COLO829 (cell line): ENCODE measurements at places on chromosomes 13 and 19.

GRCh38 chr13:47665043-47665442 is 336.0 kb downstream of the SUCLA2 start:
- DNase-seq, result no peak

DNA sequence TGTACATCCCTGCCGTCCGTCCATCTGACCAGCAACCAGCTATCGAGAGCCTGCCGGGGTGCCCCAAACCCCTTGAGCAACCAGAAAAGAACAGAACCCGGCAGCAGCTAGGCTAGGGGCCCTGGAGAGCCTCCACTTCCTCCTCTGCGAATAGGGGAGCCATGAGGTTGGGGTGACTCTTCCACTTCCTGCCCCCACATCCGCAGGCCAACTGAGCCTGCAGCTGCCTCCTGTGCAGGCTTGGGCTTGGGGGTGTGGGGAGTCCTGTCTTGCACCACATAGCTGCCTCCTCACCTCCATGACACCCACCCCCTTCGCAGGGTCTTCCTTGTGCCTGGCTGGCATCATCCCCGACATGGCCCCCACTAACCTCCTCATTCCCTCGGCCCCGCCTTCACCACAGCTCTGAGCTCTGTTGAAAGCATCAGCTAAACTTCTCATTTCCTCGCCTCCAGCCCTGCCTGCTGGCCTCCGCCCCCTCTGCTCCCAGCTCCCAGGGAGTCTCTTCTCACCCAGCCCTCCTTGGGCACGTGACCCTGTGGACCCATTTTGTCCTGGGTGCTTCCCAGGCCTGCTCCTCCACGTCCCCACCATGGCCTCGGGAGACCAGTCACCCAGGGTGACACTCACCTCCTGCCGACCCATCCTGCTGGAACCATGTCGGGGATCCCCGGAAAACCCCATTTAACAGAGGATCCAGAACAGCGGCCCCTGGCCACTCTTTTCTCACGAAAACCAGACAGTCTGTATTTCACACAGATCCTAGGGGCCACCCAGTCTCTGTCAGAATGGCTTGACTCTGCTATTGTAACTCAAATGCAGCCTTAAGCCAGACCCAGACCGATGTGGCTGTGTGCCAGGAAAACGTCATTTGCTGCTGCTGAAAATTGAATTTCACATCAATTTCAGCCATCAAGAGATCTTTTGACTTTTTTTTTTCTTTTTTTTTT is 50.4 kb downstream of the MYO9B start:
- DNase-seq, result peak; percentile 37

- peak; percentile 66 for DNase-seq
Measured at GRCh38 chr19:38634757-38635482, 12.5 kb upstream of the ACTN4 start.

- no peak for DNase-seq
Measured at GRCh38 chr13:50320271-50320862, 305.1 kb downstream of the KCNRG start.

DNA sequence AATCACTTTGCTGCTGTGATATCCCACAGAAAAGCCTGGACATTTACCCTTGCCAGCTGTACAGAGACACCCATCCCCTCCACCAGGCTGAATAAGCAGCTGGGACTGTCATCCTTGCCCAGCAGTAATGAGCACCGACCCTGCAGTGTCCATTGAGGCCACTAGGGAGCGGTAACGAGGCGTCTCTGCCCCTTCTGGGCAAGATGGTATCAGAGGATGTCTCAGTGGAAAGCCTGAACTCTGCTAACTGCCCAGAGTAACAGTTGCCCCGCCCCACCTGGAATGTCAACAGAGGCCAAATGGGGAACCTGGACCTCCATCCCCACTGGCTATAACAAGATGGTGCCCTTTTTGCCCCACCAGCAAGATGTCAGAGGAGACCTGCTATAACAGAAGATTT is 22.8 kb upstream of the CEACAM20 start:
- peak; percentile 20 for DNase-seq

DNA sequence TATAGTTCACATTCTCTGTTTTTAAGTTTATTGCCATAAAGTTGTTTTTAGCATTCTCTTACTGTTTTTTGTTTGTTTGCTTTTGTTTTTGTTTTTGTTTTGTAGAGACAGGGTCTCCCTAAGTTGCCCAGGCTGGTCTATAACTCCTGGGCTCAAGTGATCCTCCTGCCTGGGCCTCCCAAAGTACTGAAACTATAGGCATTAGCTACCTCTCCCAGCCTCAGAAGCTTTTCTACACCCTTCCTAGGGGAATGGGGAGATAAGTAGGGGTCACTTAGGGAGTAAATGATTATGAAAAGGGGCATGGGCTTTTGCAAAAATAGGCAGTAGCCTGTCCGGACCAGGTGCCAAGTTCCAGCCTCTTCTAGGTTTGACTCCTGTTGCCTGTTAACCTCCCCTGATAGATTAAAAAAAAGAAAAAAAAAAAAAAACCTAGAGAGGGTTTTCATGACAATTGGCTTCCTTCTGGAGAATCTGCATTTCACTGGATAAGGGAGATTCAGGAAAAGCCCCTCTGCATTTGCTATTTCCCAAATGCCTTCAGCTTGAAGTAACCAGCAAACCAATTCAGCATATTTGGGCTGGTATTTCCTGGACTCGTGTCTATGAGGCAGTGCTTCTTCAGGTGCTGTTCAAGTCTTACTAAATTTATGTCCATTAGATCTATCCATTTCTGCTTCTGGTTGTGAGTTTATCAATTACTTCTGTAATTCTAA is 216.8 kb downstream of the TM9SF2 start:
- no peak for DNase-seq

DNA sequence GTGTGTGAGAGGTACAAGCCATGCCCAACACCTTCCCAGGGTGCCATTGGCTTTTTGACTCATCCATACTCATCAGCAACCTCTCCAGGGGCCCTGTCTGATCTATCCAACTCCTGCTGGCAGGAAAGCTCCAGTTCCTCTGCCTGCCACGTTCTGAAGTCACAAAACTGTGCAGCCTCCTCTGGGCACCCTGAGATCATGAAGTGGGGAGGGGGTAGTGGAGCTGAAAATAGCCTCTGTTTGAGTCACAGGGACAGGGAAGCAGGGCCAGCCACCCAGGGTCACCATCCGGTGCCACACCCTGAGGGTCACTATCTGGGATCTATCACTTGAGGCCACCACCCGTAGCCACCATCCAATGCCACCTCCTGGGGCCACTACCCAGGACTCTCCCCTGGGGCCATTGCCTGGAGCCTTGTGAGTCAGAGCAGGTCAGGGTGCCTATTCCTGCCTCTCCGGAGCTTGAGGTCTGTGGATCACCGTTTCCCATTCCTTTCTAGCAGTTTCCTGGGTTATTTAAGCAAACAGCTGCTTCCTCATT is 172.1 kb downstream of the NUFIP1 start:
- no peak for DNase-seq

DNA sequence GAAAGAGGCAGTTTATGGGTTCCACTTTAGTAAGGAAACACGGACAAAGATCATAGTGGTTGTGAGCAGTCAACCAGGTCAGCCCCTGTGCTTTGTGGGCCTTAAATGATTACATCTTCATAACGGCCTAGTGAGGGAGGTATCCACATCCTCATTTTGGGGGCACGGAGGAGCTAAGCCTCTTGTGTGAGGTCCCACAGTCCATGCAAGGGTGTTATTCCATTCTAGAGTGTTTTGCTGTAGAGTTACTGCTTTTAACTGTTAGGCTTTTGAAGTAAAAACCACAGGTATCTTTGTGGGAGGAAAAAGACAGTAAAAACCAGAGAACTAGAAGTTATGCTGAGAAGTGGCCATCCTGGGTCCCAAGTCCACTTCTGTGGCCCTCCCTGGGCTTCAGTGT is 4.0 kb downstream of the NOP53 start:
- no peak for DNase-seq

DNA sequence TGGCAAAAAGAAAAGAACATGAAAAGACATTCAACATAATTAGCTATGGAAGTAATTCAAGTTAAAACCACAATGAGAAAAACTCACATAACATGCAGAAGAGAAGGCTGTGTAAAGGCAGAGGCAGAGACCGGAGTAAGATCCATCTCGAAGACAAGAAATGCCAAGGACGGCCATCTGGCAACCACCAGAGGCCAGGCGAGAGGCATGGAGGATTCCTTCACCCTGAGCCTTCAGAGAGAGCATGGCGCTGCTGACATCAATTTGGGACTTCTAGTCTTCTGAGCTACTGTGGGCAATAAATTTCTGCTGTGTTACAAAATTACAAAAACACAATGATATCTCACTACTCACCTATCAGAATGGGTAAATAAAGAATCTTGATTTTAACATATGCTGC is 381.0 kb downstream of the TSHZ3 start:
- DNase-seq, result peak; percentile 17

DNA sequence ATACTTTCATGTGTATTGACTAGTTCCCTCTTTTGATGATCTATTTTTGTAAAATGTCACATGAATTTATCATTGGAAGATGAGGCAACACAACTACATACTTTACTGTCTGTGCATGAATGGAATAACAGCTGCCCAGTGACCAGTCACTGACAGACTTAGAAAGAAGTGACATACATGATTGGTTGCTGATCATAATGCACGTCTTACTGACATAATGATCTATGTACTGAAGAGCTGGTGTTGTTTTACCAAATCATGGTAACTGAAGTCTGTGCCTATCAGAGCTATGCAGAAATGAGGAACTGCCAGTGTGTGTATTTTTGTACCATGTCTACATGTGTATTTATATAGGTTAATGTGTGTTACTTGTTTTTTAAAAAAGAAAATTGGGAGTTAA is 26.5 kb downstream of the GPR18 start:
- no peak for DNase-seq

GRCh38 chr19:17069193-17069592 is 6.1 kb downstream of the HAUS8 start:
- DNase-seq, result no peak

GRCh38 chr13:22936228-22936627 is 244.6 kb upstream of the SGCG start:
- no peak for DNase-seq

DNA sequence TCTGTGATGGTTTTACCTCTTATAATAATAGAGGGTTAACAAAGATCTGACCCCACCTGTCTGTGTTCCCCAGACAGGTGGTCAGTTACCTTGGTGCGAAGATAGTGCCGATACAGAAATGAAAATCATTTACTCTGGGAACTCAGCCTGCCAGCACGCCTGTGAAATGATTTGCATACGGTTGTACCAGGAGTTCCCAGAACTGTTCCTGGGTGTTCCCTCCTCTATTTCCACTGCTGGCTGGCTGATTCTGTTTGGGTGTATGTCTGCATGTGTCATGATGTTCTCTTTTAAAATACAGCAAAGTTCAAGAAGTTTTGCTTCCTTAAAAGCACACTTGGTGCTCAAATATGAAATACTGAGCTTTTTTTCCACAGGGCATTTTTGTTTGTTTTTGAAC is 527.1 kb downstream of the FGF9 start:
- no peak for DNase-seq

DNA sequence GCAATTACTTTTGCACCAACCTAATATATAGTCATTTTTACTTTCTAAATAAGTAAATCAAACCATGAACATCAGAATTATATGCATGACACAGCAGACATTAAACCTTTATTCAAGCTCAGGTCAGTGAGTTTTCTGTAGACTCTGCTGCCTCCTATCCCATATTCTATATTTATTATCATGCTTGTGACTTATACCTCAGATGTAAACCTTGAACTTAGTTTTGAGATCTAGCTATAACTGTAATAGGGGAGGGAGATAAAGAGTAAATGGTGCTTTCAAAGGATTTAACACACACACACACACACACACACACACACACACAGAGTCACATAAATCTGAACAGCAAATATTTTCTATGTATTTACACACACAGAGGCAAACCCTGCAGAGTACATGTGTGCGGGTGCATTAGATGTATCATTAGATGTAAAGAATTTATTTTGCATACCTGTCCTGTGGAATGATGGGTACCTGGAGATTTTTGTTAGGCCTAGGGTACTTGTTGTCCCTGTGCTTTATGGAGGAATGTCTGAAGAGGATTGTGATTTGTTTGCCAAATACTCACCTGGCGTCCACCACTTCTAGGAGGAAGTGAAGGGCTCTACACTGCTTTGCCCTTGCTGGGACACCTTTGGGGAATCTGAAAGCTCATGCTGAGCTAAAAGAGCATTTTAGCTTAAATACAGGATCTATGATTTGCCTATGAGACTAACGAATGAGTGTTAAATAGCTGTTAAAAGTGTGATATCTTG is 521.9 kb downstream of the KLF5 start:
- DNase-seq, result no peak

GRCh38 chr19:45476304-45476703 is 8.5 kb downstream of the FOSB start:
- DNase-seq, result no peak

DNA sequence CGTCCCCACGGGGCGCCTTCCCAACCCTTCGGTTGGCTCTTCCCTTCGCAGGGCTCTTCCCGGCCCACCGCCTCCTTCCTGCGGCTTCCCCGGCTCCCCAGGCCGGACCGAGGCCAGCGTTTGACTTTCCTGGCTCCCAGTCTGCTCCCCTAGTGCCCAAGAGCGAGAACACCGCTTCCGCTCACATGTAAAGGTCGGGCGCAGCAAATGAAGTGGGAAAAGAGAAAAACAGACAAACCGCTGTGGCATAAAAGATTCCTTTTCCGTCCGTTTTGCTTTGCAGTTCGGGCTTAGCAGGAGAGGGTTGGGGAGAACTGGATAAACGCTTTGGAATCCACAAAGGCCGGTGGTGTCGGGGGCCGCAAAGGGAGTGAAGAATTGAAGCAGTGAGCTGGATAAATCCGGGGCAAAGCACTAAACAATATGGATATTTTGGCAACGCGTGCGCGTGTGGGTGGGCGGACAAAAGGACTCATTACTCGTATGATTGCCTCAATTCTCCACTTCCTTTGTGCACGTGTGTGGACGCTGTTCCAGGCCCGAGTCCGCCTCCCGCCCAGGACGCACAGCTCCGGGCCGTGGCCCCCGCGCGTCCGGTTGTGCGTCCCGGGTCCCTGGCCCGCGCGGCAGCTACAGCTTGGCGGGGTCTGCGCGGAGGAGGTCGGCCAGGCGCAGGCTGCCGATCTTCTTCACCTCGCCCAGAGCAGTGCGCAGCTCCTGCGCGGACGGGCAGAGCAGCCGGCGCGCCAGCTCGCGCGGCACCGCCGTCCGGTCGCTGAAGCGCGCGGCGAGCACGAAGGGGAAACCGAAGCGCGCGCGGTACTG is 8.6 kb upstream of the CDX2 start:
- DNase-seq, result no peak

- DNase-seq, result no peak
Measured at GRCh38 chr19:55619286-55619685, 5.1 kb downstream of the ZNF784 start.

- DNase-seq, result no peak
Measured at GRCh38 chr19:38079926-38080380, 144.1 kb downstream of the DPF1 start.

GRCh38 chr13:91601273-91601672 is 202.9 kb downstream of the GPC5 start:
- DNase-seq, result no peak

- no peak for DNase-seq
Measured at GRCh38 chr19:16089010-16089846, 12.9 kb downstream of the TPM4 start.

GRCh38 chr13:21948769-21949474 is 278.0 kb downstream of the FGF9 start:
- no peak for DNase-seq

DNA sequence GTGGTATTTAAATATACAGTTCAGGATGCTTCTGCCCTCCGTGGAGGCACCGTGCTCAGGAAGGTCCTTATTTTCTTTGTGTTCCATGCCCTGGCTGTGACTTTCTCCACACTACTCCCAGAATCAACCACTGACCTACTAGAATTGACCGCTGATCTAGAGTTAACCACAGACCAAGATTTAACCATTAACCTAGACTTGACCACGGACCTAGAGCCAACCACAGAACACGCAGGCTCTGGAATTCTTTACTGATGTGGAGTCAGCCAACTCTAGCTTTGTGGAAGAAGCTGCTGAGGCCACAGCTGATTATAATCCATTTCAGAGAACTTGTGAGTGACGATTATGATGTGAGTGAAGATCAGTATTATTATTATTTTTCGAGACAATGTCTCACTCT is 18.0 kb downstream of the GTF2F2 start:
- DNase-seq, result no peak
